Liver (tissue), 10 donors: ENCODE measurements at places on chromosomes 16 and 17.
A peak's percentile ranks its signal among the peaks of the same experiment; 100 is the strongest.

DNA sequence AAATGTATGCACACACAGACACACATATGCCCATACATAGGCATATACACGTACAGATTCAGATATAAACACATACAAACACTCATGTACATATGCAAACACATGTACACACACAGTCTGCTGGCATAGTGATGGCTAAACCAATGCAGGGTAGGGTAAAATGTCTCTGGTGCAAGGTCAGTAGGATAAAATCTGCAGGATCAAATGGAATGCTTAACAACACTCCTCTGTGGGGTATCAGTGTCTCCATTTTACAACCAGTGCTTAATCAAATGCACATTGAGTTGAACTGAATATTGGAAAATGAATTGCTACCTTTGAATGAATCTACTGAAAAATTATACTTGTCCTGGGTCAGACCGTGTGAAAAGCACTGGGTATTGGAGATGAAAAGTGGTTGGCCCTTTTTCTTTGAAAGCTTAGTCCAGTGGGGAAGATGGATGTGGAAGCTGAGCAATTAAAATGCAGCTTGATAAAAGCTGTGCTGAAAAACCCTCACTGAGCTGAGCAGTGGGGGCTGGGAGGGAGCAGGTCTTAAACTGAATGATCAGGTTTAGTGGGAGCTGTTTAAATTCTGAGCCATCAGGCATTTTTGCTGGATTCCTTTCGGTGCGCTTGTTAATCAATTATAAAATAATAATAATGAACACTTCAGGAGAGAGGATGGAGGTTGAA lies 314.7 kb downstream of the HAPSTR1 start:
- no peak for DNase-seq

GRCh38 chr17:600576-601243 lies 113.9 kb downstream of the VPS53 start:
- no peak for DNase-seq

GRCh38 chr17:57349541-57350247 lies 93.4 kb downstream of the MSI2 start:
- DNase-seq = no peak

DNA sequence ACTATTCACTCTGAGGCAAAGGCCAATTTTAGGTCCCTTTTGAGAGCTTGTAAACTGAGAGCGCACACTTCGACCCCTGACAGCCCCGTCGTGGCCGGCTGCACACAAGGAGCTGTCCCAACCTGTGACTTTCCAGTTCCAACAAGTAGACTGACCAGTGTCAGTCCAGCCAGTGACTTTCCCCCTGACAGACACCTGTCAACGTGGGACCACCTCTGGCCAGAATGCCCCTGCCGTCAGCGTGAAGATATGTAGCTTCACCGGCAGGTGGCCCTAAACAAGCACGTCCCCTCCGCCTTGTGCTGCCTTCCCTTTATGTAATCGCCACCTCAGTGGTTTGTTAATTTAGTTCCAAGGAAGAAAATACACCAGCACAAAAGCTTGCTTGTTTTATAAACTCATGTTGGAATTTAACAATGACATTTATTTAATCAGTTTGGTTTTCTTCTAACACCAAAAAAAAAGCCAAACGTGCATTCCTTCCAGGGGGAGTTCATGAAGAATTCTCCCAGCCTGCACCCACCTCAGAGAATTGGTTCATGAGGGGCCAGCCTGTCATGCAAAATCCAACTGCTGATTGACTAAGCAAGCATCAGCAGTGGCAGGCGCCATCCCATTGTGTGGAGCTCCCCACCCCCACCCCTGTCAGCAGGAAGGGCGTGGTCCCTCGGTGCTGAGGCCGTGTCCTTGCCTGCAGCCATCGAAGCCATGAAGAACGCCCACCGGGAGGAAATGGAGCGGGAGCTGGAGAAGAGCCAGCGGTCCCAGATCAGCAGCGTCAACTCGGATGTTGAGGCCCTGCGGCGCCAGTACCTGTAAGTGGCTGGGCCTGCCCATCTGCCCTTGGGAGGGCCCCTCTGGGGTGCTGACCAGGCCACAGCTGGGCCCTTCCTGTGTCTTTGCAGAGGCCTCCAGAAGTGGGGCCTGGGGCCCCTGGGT lies 33.9 kb downstream of the PLD6 start:
- DNase-seq = no peak

- no peak for DNase-seq
Measured at GRCh38 chr16:82135844-82136243, 34.2 kb downstream of the MPHOSPH6 start.

DNA sequence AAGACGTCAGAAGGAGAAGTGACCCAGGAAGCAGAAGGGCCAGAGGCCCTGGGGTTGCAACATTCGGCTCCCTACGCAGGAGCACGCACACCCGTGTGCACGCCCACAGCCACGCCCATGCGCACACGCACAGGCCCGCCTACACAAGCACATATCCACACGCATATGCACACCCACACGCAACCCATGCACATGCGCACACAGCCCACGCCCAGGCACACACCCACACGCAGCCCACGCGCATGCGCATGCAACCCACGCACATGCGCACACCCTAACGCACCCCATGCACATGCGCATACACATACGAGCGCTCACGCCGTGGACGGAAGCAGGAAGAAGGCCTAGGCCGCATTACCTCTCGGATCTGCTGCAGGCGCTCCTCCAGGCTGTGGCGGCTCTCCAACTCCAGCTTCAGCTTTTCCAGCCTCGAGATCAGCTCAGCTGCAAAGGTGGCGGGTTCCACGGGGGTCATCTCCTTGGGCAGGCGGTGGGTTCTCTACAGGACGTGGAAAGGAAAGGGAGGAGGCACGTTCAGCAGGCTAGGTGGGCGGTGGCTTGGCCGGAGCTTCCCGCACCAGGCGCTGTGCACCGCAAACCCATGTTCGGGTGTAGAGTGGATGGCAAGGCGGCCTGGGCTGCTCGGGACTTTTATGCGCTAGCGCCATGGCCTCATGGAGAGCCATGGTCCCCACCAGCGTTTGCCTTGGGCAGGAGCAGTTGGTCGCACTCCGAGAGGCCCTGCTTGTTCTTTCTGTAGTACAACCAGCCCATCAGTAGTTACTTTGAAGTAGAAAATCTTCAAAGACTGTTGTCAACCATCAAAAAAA lies 23.4 kb downstream of the AXIN2 start:
- no peak for DNase-seq

DNA sequence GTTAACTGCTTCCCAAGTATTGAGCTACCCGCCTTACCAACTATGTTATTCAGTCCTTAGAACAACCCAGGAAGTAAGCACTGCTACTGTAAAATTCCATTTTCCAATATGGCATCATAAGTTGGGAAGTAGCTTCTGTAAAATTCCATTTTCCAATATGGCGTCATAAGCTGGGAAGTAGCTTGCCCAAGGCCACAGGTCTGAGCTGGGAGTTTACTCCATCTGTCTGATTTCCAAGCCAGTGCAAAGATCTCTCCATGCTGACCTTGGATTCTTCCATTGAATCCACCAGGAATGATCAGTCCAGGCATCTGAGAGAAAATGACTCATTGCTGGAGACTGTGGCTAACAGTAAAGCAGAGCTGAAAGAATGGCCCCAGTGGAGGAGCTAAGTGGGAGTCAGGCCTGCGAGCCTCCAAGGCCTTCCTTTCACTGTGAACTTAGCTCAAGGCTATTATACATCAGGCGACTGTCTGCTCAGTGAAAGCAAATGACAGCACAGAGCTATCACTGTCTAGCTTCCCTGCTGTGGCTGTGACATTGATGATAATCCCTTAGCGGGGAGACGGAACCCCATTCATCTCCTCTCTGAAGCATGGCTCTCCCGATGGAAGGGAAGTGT lies 430.4 kb downstream of the HAPSTR1 start:
- DNase-seq = no peak

DNA sequence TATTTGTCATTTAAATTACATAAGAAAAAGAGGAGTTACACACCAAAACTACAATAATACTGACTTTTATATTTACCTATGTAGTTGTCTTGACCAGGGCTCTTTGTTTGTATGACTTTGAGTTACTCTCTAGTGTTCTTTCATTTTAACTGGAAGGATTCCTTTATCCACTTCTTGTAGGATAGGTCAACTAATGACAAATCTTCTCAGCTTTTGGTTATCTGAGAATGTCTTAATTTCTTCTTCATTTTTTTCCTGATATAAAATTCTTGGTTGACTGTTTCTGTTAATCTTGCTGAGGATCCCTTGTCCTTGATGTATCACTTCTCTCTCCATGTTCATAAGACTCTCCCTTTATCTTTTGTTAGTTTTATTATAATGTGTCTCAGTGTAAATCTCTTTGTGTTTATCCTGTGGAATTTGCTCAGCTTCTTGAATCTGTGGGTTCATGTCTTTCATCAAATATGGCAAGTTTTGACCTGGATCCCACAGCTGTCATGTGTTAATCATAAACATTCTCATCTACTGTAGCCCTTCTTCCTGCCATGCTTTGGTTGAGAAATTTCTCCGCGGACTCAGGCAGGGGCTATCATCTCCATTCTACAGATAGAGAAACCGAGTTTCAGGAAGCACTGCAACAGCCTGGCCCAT lies 5.4 kb downstream of the PRSS41 start:
- no peak for DNase-seq

DNA sequence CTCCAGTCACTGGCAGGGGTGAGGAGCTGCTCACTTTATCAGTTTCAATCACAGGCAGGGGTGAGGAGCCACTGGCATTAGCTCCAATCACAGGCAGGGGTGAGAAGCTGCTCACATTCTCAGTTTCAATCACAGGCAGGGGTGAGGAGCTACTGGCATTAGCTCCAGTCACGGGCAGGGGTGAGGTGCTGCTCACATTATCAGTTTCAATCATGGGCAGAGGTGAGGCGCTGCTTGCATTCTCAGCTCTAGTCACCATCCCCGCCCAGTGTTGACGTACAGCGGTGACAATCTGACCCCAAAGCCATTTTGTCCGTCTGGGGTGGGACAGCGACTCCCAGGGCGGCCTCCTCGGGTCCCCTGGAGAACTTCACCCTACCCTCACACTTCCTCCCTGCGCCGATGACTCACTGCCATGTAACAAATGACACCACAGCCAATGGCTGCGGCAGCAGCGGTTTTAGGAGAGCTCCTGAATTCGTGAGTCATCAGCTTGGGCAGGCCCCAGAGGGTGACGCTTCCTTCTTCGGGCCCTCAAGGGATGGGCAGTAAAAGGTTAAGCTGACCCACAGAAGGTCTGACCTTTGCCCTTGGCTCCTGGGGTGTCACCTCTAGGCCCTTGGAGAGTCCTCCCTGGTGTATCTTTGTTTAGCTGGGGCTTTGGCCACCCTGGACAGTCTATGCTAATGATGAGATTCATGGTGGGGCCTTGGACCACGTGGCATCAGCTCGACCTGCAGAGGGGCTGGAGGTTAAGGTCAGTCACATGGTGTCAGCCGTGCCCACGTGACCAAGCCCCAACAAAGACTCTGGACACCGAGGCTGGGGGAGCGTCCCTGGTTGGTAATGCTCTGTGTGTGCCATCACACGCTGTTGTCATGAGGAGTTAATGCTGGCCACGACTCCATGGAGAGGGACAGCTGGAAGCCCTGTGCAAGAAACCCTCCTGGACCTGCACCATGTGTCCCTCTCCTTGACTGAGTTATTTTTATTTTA lies 171.7 kb downstream of the C16orf95 start:
- no peak for DNase-seq

GRCh38 chr17:8314797-8315763 lies 5.0 kb downstream of the ARHGEF15 start:
- no peak for DNase-seq

DNA sequence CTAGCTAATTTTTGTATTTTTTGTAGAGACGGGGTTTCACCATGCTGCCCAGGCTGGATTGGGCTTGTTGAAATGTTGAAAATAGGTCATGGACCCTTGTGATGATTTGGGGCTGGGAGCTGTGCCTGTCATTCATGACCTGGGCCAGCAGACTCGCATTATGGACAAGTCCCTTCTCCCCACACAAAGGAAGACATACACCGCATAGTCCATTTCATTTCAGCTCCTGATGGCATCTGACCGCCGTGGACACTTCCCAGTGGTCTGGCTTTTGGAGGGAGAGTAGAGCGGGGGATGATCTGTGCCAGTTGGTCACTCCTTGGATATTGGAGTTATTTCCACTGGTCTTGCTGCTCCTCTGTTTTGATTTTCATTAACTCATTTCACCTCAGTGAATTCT lies 34.8 kb downstream of the MPRIP start:
- no peak for DNase-seq

DNA sequence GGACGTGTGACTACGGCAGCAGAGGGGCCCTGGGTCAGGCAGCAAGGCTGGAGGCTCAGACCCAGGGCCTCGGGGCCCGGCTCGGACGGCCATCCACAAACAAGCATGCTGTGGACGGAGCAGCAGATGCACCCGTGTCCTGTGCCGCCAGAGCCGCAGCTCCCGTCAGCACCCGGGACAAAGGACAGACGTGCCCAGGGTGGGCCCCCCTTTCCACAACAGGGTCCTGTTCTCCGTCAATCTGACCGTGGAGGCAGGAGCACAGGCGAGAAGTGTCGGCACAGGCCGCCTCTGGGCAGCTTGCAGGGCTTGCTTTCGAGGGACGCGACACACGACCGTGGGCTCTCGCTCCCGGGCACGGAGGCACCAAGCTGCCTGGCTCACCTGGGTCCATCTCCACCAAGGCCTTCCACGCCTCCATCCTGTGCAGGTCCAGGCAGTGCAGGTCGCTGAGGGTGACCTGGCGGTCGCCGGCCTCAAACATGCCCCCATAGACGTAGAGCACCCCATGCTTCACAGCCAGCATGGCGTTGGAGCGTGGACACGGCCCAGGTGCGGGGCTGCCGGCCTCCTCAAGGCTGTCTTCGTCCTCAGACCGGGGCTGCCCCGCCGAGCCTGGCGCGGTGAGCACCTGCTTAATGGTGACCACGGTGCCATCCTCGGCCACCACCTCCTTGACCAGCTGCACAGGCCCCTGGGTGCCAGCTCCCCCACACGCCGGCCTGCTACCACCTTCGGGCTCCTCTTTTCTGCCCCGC lies 56.7 kb downstream of the KLHDC4 start:
- DNase-seq = no peak

DNA sequence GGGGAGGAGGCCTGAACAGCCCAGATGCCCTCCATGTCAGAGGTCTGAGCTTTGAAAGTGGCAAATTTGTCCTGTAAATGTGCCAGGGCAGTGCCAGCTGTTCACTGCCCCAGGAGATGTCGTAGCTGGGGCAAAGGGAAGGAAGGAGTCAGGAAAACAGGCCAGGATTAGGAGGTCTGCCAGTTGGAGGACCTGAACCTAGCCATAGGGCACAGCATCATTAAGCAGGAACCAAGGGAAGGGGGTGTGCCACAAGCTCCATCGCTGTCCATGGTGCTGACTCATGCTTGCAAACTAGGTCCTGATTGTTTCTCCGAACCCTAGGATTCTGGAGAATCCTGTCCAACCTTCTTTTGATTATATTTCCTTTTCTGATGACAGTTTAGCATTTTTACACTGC lies 124.2 kb downstream of the TMEM132E start:
- DNase-seq = peak; percentile 46
